NCI-H2107 (cell line): ENCODE measurements at places on chromosomes 3 and 15.

DNA sequence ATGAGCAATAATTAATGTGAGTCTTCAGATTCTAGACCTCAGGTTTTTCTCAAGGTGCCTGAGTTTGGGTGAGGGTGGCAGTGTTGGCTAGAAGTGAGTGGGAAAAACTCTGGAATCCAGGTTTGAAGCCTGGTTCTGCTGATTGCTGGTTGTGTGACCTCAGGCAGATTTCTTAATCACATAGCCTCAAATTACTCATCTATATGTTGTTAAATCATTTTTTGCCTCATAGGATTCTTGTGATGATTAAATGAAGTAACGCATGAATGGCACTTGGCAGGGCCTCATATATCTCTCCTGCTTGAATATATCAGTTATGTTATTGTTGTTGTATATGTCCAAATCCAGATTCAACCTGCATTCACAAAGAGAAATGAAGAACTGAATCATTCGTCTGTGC, 60.5 kb downstream of the NR2F2 start:
- DNase-seq = no peak

DNA sequence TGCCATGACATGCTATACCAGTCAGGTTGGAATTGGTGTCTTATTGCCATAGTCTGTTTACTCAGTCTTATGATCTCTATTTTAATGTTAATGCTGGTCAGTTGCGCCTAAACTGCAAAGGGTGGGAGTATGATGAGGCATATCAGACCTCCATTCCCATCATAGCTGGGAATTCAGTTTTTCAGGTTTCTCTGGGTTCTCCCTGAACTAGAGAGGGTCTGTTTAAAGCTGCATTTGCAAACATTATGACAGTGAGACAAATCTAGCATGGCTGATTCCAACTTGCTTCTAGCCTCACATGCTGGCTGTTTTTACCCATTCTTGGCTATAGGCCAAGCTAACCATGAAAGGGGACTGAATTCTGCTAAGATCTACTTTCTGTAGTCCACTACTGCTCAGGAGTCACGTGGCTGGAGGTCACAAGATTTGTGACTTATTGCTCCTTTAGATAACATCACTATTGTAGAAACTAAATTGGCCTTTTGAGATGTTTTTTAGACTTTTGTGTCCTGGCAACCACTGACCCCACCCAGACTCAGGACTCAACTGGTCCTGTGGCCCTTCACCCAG, 96.5 kb downstream of the TGFBR2 start:
- no peak for DNase-seq

GRCh38 chr15:66747223-66747622, 45.2 kb downstream of the SMAD6 start:
- no peak for DNase-seq

- DNase-seq = no peak
Measured at GRCh38 chr15:91308199-91308598, 208.1 kb downstream of the SV2B start.
